ENCODE measurements at places on chromosomes 2 and 18.

DNA sequence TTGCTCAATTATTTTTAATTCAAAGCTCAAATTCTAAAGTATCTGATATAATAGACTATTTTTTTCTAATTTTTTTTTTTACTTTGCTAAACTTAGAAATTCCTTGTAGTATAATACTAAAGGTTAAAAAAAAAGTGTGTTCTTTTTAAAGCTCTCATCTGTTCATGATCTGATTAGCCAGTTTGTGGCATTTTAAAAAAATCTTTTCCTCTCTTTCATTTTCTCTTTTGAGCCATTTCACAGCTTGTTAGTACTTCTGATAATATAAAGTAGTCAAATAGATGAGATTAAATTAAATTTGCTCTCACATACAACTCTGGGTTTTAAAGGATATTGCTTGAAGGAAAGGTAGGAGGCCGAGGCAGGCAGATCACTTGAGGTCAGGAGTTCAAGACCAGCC is 40.7 kb upstream of the NEMP2 start:
- no peak for DNase-seq

- DNase-seq, result no peak
Measured at GRCh38 chr2:120431386-120432292, 85.7 kb downstream of the INHBB start.

GRCh38 chr2:125634662-125635061 is 1021.3 kb upstream of the GYPC start:
- no peak for DNase-seq

DNA sequence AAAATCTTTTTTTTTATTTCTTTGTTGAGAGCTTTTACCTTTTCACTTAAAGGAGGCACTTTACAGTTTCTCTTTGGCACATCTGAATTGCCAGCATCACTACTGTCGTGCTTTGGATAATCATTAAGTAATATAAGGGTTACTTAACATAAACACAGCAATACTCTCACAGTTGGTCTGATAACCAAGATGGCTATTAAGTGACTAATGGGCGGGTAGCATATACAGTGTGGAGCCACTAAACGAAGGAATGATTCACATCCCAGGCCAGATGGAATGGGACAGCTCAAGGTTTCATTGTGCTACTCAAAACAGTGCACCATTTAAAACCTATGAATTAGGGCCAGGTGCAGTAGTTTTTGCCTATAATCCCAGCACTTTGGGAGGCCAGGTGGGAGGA is 28.1 kb downstream of the USP37 start:
- DNase-seq, result no peak

- DNase-seq, result no peak
Measured at GRCh38 chr18:58004317-58004716, 39.7 kb upstream of the NEDD4L start.

DNA sequence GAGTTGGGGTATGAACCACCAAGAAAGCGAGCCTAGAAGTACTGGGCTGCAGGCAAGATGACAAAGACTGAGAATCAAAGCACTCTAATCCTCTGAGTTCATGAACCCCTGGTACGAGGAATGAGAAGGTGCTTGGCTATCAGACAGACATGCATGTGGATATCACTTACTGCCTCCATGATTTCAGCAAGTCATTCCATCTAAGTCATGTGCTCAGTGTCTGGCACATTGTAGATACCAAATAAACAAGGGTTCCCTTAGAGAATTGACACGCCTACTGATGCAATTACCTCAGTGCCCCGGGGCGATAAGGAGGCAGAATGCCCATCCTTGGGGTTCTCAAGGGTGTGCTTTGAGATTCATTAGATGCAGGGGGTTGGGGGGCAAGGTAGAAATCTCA is 125.6 kb upstream of the PKDCC start:
- DNase-seq, result no peak

DNA sequence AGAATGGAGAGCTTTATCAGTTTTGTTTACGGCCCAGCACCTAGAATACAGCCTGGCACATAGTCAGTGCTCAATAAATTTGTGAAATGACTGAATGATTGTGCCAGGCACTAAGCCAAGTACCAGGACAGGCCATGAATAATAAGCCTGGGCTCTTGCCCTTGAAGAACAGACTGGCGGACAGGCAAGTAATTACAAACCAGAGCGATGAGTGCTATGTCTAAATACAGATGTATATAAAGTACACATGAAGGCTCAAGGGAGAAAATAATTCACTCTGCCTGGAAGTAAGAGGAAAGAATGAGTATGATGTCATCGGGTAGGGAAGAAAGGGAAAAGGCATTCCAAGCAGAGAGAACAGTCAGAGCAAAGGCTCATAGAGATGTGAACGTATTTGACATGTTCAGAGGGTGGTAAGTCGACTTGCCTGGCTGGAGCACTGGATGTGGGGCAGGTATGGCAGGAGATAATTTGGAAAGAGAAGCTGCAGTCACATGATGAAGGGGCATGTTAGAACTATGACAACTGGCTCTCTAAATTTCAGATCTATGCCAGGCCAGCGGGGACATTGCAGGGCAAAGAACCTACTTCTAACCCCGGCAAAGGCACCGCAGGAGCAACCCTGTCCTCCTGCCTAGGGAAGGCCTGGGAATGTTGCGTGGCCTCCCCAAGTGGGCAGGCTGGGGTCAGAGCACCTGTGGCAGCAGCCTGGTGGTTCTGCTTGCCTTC is 119.1 kb upstream of the STPG4 start:
- DNase-seq, result no peak

- no peak for DNase-seq
Measured at GRCh38 chr2:216620786-216621185, 12.4 kb upstream of the IGFBP2 start.

GRCh38 chr18:62522178-62522503 is 684 bp upstream of the ZCCHC2 start:
- no peak for DNase-seq

DNA sequence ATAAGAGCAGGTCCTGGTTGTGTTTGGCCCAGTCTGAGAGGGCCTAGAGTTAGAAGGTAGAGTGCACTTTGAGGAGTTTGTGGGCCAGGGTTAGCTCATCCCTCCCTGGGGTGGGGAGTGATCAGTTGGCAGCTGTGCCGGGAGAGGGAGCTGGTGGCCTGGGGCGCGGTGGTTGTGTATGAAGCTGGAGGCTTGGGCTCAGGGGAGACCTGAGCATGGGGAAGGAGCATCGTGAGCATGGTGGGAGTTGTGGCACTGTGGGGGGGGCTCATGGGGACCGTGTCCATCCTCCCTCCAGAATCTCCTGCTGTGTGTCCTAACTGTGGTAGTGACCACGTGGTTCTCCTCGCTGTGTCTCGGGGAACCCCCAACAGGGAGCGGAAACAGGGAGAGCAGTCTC is 13.6 kb downstream of the STK11IP start:
- no peak for DNase-seq

- DNase-seq, result no peak
Measured at GRCh38 chr18:46591783-46592391, 65.1 kb downstream of the LOXHD1 start.

- no peak for DNase-seq
Measured at GRCh38 chr2:85579266-85579935, 2.0 kb downstream of the VAMP8 start.

DNA sequence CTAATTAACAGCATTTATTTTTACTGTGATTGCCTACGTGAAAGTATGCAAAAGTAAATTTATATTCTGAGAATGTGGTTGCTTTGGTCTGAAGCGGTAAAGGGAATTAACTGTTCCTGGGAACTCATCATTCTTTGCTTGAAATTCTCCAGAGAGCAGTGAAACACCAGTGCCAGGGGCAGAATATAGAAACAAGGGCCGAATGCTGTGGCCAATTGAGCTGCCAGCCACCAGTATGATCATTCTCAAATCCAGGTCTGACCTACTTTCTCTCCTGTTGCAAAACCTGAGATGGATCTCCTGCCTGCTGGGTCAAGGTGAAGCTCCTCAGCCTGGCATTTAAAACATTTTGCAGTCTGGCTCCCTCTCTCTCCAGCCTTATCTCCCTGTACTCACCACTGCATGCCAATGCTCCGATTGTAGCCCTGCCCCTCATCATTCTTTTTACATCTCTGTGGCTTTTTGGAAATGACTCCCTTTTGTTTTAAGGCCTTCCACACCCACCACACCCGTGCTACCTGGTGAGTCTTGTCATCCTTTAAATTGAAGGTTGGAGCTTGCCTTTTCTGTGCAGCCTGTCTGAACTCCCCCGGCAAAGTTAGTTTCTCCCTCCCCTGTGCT is 94.5 kb upstream of the TMEM178A start:
- no peak for DNase-seq

DNA sequence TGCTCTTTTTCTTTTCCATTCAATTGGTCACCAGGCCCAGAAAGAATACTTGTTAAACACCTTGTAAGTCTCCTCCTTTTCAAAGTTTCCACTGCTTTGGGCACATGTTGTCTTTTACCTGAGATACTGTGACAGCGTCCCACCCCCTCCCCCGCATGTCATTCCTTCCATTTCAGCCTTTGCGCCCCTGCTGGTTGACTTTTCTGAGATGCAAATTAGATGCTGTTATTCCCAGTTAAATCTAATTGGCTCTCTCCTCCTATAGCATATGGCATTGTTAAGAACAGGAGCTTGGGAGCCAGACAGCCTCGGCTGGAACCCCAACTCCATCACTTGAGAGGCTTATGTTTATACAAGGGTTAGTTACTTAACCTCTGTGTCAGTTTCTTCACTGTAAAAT is 80.3 kb upstream of the GAREM1 start:
- no peak for DNase-seq

DNA sequence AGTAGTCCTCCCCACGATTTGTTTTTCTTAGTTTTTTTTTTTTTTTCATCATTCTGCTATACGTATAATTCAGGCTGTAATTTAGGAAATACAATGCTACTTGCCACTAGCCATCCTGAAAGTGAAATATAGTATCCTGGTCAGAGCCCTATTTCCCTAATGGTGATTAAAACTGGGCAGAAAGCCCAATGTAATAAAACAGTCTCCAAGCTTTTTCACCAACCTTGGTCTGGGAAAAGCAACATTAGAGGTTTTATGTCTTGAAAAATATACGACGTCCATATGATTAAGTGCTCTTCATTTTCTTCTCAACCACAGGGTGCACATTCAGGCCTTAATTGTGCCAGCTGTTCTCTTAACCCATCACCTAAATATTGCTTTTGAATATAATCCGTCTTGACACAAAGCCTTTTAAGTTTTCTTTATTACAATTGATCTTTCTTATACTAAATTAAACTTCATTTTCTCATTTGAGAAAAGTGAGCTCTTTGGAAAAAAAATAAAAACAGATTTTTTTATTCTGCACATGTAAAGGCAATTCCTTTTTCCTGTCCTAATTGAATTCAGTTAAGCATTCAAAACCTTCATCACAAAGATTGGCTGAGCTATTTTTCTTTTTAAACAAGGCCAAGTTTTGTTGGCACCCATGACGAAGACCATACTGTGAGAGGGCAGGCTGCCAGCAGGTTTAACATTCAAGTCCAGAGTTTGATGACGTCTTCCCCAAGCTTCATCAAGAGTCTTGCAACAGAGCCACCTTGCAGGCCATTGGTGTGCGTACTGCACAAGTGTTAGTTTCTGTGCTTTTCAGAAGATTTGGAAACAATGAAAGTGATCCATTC is 52.7 kb downstream of the MAP2 start:
- DNase-seq, result no peak

GRCh38 chr2:181408861-181409260 is 48.3 kb upstream of the ITGA4 start:
- DNase-seq, result no peak

GRCh38 chr2:130823886-130824491 is 12.7 kb upstream of the ARHGEF4 start:
- no peak for DNase-seq

GRCh38 chr2:52542297-52542696 is 1225.3 kb upstream of the CHAC2 start:
- DNase-seq, result no peak

- DNase-seq, result no peak
Measured at GRCh38 chr18:24995755-24996154, 356.2 kb downstream of the ZNF521 start.

DNA sequence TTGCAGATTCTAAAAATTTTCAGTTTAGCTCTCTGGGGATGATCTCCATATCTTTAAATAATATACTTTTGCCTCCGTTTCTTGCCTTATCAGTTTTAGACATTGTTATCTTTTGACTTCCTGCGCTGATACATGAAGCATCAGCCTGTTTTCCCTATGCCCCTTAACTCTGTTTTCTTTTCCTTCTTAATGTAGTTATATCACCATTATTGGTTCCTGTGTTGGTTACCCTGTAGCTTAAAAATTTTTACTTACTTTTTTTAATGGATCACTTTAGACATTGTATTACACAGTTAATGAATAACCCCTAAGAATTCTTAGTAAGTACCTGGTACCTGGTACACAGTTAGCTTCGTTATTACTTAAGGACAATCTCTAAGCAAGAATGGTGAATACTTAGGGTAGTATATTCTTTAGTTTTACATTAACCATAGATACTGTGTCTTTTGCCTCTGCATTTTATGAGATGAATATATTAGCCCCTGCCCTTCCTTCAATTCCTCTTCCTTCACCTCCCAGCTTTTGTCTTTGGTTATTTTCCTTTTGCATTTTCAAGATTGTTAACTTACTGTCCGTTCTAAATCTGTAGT is 40.9 kb downstream of the BABAM2 start:
- no peak for DNase-seq

DNA sequence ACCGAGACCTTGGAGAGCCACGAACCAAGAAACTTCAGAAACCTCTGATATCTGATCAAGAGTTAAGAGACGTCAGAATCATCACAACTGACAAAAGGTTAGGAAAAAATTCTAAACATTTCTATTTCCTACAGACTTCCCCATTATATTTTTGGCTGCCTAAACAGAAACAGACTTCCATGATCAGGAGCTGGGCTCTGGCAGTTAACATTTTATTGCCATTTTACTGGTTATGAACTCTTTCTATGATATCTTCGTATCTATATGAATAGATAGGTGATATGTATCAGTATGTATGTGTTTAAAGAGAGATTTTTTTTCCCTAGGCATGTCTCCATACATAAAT is 31.1 kb upstream of the PPP1R1C start:
- DNase-seq, result no peak

- DNase-seq, result no peak
Measured at GRCh38 chr2:53087262-53087873, 680.2 kb upstream of the CHAC2 start.

- DNase-seq, result no peak
Measured at GRCh38 chr2:236688157-236688556, 118.5 kb downstream of the ACKR3 start.

GRCh38 chr2:28835781-28836180 is 25.1 kb downstream of the SPDYA start:
- DNase-seq, result no peak

DNA sequence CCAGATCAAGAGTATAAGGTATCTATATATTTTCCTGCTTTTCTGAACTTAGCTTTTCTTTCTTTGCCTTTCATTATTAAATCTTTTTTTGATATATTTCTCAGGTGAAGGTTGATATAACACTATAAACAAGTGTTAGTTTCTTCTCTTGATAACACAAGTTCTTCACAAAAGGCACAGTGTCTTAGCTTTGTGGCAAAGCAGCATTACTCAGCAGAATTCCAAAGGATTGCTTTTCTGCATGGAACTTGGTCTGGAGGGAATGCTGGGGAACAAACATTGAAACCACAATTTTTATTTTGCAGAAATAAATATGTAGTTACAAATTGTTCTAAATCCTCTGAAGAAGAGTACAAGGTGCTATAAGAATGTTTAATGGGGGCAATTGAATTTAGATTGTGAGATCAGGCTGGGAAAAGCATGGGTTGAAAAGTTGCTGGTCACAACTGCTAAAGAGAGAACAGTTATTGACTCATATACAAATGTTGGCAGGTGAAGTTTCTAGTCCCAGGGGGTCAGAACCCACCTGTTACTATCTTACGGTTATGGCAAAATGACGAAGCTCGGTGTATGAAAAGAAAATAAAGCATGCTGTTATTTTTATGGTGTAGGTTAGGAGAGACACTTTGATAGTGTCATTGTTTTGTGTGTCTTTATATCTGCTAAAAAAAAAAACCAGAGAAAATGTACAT is 68.2 kb downstream of the UBR3 start:
- DNase-seq, result no peak

- no peak for DNase-seq
Measured at GRCh38 chr18:63098018-63098981, 221.3 kb downstream of the BCL2 start.
